G401 (cell line): ENCODE measurements at places on chromosomes 6 and 20.

- no peak for DNase-seq
These were observed 67.7 kb downstream of the TMEM244 start for GRCh38 chr6:129793447-129793846.

GRCh38 chr6:134621858-134622257 lies 303.9 kb upstream of the SGK1 start:
- DNase-seq = no peak

GRCh38 chr6:7041511-7042026 lies 66.2 kb upstream of the RREB1 start:
- DNase-seq = no peak

DNA sequence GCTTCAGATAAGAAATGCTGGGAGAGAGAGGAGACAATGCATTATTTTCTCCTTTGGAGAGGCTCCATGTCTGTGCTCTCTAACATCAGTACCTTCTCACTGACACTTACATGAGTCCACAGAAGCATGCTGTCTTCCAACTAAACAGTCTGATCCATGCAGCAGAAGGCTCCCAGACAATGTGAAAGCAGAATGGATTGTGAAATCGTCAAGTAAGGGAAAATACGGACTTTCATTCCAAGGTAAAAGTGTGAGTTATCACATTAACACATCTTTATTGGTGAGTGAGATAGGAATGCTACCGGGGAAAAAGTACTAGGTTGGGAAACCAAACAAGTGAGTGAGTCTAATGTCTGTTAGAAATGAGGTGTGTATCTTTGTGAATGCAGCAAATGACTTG lies 167.6 kb upstream of the KCNK16 start:
- no peak for DNase-seq

- DNase-seq = no peak
These were observed 460.1 kb upstream of the MANEA start for GRCh38 chr6:95117236-95117635.

DNA sequence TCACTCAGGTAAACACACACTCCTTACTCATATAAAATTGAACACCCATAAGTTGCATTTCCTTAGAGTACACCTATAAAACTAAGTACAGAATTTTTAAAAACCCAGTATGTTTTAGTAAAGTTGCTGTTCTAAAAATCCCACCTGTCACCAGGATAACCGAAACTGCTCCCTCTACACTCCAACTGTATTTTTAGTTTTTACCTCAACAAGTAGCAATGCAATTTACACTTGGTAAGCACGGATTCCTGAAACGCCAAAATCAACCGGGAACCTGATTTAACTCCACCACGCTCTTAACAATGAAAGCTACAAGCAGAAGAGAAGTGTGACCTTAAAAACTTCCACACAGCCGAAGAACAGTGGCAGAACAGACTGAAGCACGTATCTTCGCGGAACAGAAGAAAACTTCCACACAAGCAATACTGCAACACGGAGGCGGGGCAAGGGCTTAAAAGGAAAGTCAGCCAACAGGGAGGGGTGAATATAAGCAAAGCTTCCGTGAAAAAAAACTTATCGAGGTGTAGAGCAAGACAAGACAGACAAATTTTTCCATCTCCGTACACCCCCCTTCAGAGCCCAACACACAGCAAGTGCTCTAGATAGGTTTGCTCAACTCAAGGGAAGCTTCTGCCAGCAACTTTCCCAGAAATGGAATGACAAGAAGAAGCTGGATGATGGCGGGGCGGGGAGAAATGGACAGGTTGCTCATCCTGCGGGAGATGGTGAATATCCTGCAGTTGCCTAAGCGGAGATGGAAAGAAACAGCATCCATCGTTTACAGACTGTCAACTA lies 1.4 kb downstream of the STAU1 start:
- DNase-seq = peak; percentile 41
